WTC11 (cell line): ENCODE measurements at places on chromosomes 3 and 15. TPM values are rescaled to one million over a fixed set of nuclear protein-coding genes. Genes with fewer than 3 reads are reported as not detected.

RHCG gene
- total RNA-seq, result 0.23 to 0.37 TPM (median 0.31 TPM) in 3 replicates

GRCh38 chr3:28250999-28251398 lies 9.6 kb downstream of the CMC1 start:
- DNase-seq, result no peak

HYAL1 gene
- total RNA-seq, result 3.4 to 3.8 TPM (median 3.5 TPM) in 3 replicates

DNA sequence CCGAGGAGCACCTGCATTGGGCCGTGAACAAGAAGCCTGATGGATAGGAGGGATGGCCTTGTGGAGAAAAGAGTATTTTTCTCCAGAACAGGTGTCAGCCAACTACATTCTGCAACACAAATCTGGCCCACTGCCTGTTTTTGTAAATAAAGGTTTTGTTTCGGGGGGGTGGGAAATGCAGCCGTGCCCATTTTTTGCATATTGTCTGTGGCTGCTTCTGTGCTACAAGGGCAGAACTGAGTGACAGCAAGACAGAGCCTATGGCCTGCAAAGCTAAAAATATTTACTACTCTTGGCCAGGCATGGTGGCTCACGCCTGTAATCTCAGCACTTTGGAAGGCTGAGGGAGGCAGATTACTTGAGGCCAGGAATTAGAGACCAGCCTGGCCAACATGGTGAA lies 95.9 kb upstream of the AKAP13 start:
- DNase-seq, result no peak

GRCh38 chr3:193963808-193964516 lies 172.0 kb upstream of the HES1 start:
- no peak for DNase-seq

RLBP1 gene
- total RNA-seq, result not detected in 3 replicates

C3orf20 gene
- not detected in 3 replicates for total RNA-seq

GRCh38 chr3:190498293-190498692 lies 15.6 kb upstream of the IL1RAP start:
- no peak for DNase-seq

- DNase-seq, result no peak
Measured at GRCh38 chr3:153052096-153052460, 109.9 kb upstream of the RAP2B start.

GRCh38 chr3:101102678-101103296 lies 109.6 kb upstream of the ABI3BP start:
- DNase-seq, result no peak

DNA sequence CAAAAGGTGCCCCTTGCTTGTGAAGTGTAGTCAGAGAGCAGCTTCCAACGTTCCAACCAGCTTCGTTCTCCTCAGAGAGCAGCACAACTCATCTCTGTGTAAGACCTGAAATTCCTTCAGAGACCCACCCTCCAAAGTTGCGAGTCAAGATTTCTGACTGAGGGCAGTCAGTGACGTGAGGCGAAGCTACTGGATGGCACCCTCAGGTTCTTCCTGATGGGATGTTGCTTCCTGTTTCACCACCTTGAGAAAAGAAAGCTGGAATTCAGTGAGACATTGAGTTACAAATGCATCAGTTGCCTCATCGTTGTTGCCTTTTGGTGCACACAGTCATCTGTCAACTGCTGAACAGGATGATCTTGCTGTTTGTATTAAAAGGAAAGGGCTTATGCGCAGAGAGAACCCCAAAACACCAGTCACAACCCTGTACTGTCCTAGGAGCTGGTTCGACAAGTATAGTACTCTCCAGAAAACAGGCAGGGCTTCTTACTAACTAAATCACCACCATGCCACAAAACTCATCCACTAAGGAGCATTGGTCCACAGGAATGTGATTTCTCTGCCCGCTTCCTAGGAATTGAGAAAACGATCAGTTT lies at the start of gene CERS3:
Gene CERS3 (minus strand): TSS at position 118 of the 596 bp plus-strand sequence. CDS start 27,101 bp downstream, outside the sequence.
- no peak for DNase-seq

ADCY5 gene
- total RNA-seq, result 23.5 to 28.6 TPM (median 26.8 TPM) in 3 replicates

COLQ gene
- 1.2 to 2.2 TPM (median 1.8 TPM) in 3 replicates for total RNA-seq

- no peak for DNase-seq
Measured at GRCh38 chr15:52109559-52110451, 2.8 kb downstream of the BCL2L10 start.

- no peak for DNase-seq
Measured at GRCh38 chr15:74754593-74755215, 6.1 kb downstream of the CYP1A2 start.

DNA sequence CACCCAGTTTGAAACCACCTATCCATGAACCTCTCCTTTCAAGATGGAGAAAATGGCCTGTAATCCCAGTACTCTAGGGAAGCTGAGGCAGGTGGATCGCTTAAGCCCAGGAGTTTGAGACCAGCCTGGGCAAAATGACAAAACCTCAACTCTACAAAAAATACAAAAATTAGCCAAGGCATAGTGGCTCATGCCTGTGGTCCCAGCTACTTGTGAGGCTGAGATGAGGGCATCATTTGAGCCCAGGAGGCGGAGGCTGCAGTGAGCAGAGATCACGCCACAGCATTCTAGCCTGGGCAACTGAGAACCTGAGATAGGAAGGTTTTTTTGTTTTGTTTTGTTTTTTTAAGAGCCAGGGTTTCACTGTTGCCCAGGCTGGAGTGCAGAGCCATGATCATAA lies 5.4 kb downstream of the TKT start:
- DNase-seq, result no peak

CTDSPL gene
- total RNA-seq, result 28.0 to 41.2 TPM (median 28.6 TPM) in 3 replicates

- no peak for DNase-seq
Measured at GRCh38 chr15:65851981-65852380, 17.3 kb upstream of the RAB11A start.

AMT gene
- total RNA-seq, result 54.6 to 66.6 TPM (median 57.8 TPM) in 3 replicates

STXBP5L gene
- total RNA-seq, result 5.8 to 5.9 TPM (median 5.8 TPM) in 3 replicates

FAM43A gene
- 2.6 to 3.8 TPM (median 3.7 TPM) in 3 replicates for total RNA-seq

GRCh38 chr3:15964605-15965442 lies 167.0 kb upstream of the ANKRD28 start:
- no peak for DNase-seq

CMTM8 gene
- total RNA-seq, result 9.0 to 11.2 TPM (median 9.1 TPM) in 3 replicates

GOLGA8J gene
- total RNA-seq, result 0.11 to 0.33 TPM in 2 of 3 replicates, not detected in the other

GRCh38 chr15:38072348-38073177 lies 138.1 kb downstream of the TMCO5A start:
- DNase-seq, result peak; percentile 91

MST1 gene
- 13.8 to 17.2 TPM (median 17.2 TPM) in 3 replicates for total RNA-seq

DNA sequence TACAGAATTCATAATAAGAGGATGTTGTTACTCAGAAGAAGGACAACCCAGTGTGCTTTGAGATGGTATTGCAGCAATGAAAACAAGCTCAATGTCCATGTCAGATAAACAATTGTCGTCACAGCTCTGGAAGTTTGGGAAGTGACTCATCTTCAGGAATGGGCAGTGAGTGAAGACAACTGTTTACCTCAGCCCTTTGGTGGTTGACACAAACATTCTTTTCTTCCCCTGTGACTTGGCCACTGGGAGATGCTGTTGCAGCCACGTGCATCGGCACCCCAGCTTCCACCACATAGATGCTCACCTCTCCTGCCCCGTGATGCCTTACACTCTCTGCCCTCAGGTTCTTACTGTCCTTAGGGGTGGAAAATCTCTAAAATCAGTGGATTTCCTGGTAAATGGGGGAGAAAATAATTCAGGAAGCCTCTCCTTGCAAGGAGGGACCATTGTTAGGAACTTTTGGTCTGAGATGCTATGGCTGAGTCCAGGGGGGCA lies 114.1 kb upstream of the GALNT15 start:
- no peak for DNase-seq

GRCh38 chr3:127439621-127440020 lies 150.9 kb downstream of the TPRA1 start:
- DNase-seq, result no peak

DNA sequence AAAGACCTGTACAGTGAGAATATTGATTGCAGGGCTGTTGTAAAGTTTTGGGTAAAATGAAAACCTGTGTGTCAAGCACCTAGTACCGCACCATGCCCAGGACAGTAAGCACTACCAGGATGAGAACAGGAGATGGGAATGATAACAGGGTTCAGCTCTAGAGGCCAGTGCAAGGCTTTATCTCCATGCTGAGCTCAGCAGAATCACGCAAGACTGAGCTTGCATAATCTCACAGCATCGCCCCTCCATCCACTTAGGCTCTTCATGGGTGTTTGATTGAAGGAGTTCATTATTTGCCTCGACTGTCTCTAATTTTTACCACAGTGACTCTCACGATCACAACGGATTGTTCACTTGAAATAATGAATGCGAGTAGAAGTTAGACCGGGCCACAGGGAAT lies 2.9 kb downstream of the ATP13A5 start:
- DNase-seq, result no peak

PRR20G gene
- total RNA-seq, result 0.18 TPM in 1 of 3 replicates, not detected in the others

- DNase-seq, result no peak
Measured at GRCh38 chr3:157491136-157491535, 12.1 kb downstream of the VEPH1 start.

DNA sequence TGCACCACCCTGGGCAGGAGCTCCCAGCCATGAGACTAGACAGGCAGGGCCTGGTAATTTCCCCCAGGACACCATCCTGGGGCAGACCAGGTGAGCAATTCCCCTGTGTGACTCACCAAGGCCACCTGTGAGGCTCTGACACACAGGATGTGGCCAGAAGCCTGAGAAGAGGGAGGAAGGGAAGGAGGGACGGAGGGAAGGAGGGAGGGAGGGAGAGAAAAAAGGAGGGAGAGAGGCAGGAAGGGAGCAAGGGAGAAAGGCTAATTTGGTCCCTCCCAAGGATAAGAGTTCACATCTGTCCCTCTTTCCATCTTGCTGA lies 25.9 kb downstream of the WNT7A start:
- no peak for DNase-seq

DNA sequence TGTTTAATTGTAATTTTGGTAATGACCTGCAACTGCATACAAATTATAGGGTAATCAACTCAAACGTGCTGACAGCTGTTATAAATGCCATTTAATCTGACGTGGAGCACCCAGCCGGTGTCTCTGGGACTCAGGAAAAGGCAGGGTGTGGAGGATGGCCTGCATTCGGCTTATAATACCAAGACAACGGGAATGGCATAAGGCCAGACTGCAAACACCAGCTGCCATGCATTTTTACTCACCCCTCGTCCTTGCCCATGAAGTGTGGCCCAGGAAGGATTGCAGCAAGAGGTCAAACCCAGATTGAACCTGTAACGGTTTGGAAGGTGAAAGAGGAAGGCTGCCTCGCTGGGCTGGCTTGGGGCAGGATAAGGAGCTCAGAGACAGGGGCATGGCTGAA lies 96.4 kb downstream of the WNT7A start:
- no peak for DNase-seq

SPINT1 gene
- total RNA-seq, result 140 to 153 TPM (median 144 TPM) in 3 replicates
